Activated CD4-positive, CD25-positive, alpha-beta regulatory T cell treated with anti-CD3 and anti-CD28 coated beads, Interleukin-2, amount 50 U/mL, for 72 hours (primary cell): ENCODE measurements at places on chromosomes 6 and 20.

GRCh38 chr6:17928514-17929430, 58.7 kb downstream of the KIF13A start:
- no peak for DNase-seq

DNA sequence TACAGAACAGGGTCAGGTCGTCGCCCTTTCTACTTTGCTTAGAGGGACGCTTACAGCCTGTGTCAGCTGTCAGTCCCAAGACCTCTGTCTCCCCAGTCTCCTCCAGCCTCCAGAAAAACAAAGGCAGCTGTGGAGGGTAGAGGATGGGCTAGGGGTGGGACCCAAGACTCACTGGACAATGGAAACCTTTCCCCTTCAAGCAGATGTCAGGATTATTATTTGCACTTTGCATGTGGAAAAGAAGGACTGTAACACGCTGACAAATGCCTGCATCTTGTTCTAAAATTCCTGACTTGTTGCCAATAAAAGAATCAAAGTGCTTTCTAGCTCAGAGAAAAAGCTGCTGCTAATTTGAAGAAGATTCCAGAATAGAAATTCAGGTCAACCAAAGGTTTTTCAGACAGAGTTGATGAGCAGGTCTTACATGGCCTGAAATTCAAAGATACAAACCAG, 58.7 kb downstream of the SNX5 start:
- DNase-seq: no peak

- DNase-seq: no peak
Observed at GRCh38 chr6:159716247-159717096, 10.8 kb upstream of the WTAP start.

DNA sequence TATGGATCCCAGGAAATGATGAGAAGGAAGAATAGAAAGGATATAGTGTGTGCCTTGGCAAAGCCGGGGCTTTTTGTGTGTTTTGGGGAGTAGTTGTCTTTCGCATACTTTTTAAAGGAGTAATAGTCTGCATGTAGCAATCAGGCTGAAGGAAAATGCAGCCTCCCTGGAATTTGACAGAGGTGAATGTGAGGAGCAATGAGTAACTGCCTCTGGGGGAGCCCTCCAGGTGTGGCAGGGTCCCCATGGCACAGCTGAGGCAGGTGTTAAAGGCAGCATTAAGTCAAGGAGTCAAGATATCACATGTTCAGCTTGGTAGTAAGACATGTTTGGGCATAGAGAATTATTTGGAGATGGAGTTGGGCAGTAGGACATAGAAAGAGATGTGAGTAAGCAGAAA, 203.1 kb downstream of the C6orf118 start:
- no peak for DNase-seq

GRCh38 chr20:38973107-38973506, 11.0 kb downstream of the DHX35 start:
- no peak for DNase-seq

GRCh38 chr6:159981403-159982245, 12.7 kb downstream of the IGF2R start:
- DNase-seq: no peak

DNA sequence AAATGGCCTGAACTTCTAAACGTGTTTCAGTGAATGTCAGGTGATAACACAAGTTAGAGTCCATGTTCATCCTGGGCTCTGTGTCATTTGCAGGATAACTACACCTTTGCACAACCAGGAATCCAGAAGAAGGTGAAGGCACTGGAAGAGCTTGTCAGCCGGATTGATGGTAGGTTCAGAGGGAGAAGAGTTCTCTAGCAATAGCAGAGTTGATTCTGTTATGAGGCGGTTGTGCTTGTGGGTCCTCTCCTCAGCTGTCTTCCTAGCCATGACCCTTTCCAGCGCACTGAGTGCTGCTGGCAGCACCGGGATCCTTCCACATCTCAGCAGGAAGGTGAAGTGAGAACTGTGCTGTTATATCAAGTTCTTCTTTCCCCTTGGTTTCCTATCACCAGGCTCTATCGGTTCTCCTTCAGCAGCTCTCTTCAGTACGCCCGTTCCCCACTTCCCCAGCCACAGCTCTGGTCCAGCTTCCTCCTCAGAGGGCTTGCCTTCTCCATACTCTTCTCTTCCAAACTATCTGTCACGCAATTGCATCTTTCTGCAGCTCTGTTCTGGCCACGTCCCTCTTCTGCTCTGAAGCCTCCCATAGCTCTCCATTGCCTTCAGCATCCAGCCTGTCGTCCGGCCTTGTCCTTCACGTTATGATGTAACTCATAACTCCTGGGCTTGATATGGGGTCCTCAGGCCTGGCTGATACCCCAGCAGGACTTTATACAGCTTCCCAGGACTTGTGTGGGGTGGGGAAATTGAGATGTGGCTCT, 39.9 kb upstream of the RNF8 start:
- no peak for DNase-seq

GRCh38 chr6:90183587-90184333, 112.9 kb downstream of the BACH2 start:
- no peak for DNase-seq

GRCh38 chr6:169451065-169451838, 197.6 kb upstream of the THBS2 start:
- DNase-seq: no peak
